Activated naive CD4-positive, alpha-beta T cell treated with anti-CD3 and anti-CD28 coated beads for 36 hours (primary cell): ENCODE measurements at places on chromosomes 7 and 10. TPM values are rescaled to one million over a fixed set of nuclear protein-coding genes. Genes with fewer than 3 reads are reported as not detected.

DNA sequence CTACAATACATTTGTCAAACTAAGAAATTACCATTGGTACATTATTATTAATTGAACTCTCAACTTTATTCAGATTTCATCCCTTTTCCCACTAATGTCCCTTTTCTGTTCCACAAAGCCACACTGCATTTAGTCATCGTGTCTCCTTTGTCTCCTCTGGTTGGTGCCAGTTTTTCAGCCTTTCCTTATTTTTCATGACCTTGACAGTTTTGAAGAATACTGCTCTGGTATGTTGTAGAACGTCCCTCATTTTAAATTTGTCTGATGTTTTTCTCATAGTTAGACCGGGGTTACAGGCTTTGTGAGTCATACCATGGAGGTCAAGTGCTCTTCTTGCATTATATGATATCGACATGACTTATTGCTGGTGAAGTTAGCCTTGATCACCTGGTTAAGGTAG is 173.3 kb upstream of the AGK start:
- no peaks in the 10 kb centered on the region for H3K36me3 ChIP-seq
- H3K27ac ChIP-seq, result no peak overlapping the region
- H3K4me3 ChIP-seq, result no peak overlapping the region
- DNase-seq, result no peak
- no peaks in the 10 kb centered on the region for H3K4me1 ChIP-seq

DNA sequence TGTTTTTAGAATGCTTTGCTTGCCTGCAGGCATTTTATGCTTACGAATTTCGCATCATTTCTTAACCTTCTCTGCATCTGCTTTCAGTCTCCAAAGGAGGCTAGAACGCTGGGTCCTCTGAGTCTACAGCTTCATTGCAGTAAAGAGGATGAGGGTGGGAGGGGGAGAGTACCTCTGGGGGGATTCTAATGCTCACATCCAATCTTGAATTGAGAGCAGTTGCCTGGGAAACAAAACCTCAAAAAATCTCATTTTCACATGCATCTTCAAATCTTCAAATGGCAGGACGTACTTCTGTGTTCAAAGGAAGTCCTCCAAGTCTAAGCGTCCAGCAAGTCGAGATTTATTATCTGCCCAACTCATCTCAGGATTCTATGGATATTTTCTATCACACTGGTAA is 100.7 kb upstream of the PRKCQ start:
- H3K27ac ChIP-seq, result no peak overlapping the region
- no peaks in the 10 kb centered on the region for H3K27me3 ChIP-seq
- H3K4me1 ChIP-seq, result peaks cover 2% of the 10 kb centered on the region
- no peaks in the 10 kb centered on the region for H3K36me3 ChIP-seq
- no peak for DNase-seq

- no peaks in the 10 kb centered on the region for H3K27me3 ChIP-seq
- H3K4me1 ChIP-seq, result peaks cover 26% of the 10 kb centered on the region
- H3K36me3 ChIP-seq, result no peaks in the 10 kb centered on the region
- H3K27ac ChIP-seq, result no peak overlapping the region
Observed at GRCh38 chr10:3485057-3485686, 299.8 kb downstream of the KLF6 start.

GRCh38 chr10:113960617-113961181 is 83.0 kb upstream of the ADRB1 start:
- H3K27ac ChIP-seq, result no peak overlapping the region
- H3K27me3 ChIP-seq, result peaks cover 7% of the 10 kb centered on the region
- H3K4me3 ChIP-seq, result no peak overlapping the region
- peaks cover 37% of the 10 kb centered on the region for H3K4me1 ChIP-seq
- no peaks in the 10 kb centered on the region for H3K36me3 ChIP-seq

DNA sequence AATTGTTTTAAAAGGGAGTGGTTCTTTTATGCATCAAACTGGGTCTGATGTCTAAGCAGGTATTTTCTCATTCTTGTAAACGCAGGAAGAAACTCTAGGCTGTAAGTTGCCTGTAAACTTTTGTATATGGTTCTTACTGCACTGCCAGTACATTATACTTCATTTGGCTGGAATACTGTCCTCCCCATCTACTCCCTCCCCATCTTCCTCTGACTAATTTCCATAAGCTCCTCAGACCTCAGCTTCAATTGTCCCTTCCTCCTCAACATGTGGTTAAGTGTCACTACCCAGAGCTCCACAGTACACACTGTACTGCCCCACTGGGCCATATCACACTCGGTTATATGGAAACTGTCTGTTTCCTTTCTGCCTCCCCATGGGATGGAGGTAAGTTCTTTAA is 161.4 kb upstream of the MDFIC start:
- no peaks in the 10 kb centered on the region for H3K36me3 ChIP-seq
- no peaks in the 10 kb centered on the region for H3K4me1 ChIP-seq
- peaks cover 23% of the 10 kb centered on the region for H3K27me3 ChIP-seq
- no peak overlapping the region for H3K27ac ChIP-seq
- DNase-seq, result no peak

DNA sequence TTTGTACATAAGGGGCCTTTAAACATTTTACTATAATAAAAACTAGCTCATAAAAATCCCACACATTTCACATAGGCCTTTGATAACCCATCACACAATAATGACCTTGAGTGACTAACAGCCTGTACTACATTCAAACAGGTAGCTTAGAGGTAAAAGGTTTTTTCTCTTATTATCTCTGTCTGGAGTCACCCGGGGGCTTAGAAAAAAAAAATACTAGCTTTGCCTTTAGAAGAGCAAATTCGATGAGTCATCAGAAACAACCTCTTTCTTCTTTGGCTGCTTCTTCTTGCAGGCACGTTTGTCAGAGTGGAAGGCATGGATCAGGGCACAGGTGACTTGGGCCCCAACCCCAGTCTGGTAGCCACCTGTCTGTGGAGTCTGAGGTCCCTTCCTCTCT is 43.4 kb upstream of the ADO start:
- H3K4me1 ChIP-seq, result peaks cover 17% of the 10 kb centered on the region
- H3K36me3 ChIP-seq, result no peaks in the 10 kb centered on the region
- H3K27ac ChIP-seq, result peak overlapping the region; percentile 9

DNA sequence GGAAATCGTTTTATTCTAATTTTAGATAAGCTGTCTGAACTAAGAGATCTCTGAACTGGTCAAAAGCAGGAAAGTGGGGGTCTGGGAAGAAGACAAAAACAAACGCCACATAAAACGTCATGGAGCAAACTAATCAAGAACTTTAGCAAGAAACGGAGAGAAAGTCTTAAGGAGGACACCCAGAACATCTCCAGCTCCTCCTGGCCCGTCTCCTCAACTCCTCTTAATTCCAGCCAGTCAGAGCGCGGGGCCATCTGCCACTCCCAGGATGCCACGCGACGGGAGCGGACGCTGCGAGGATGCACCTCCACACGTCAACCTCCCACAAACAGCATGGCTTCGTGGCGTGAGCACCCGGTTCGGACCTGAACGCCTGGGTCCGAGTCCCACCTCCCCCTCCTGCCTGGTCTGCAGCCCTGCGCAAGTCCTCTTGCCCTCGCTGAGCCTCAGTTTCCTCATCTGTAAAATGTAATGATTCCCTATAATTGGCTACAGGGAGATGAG is 598 bp downstream of the MMS19 start:
- peaks cover 21% of the 10 kb centered on the region for H3K27me3 ChIP-seq
- DNase-seq, result peak; percentile 90
- peak overlapping the region; percentile 94 for H3K27ac ChIP-seq

DNA sequence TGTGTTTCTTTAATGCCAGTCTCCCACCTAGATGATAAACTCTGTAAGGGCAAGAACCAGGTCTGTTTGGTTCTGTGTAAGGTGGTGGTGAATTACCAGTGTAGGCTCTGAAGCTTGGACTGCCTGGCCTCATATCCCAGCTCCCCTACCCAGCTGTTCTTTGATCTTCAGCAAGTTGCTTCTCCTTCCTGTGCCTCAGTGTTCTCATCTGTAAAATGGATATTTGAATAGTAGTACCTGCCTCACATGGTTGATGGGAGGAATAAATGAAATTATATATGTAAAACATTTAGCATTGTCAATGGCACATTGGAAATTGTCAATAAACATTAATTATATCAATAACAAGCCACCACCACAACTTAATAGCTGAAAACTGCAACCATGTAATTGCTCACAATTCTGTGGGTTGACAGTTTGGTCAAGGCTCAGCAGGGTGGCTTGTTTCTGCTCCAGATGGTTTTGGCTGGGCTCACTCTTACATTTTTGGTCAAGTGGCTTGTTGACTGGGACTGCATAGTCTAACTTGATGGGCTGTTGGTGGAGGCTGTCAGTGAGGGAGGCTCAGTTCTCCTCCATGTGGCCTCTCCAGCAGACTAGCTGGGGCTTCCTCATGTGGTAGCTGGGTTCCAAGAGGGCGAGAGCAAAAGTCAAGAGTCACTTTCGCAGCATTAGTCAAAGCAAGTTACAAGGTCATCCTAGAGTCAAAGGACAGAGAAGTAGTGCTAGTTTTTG is 84.5 kb upstream of the DUSP5 start:
- DNase-seq, result peak; percentile 46
- no peaks in the 10 kb centered on the region for H3K27me3 ChIP-seq
- no peaks in the 10 kb centered on the region for H3K36me3 ChIP-seq
- peaks cover 71% of the 10 kb centered on the region for H3K4me1 ChIP-seq
- no peak overlapping the region for H3K4me3 ChIP-seq
- H3K27ac ChIP-seq, result peak overlapping the region; percentile 84

GJD4 gene
- total RNA-seq, result not detected

DNA sequence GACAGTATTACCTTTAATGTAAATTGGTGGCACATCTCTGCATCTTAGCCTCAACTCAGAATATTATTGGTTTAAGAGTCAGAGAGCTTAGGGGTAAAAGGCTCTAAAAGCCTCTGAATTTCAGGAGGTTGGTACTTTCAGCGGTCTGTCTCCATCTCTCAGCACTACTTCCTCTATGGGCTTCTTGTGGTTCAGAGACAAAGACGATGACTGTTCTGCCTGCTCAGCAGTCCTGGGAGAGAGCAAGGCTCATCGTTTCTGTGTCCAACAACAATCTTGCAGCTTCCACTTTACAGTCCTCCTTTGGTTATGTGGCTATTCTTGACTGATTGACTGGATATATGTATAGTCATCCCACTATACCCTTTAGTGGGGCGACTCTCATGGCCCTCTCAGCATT is 394.7 kb downstream of the AUTS2 start:
- H3K4me1 ChIP-seq, result no peaks in the 10 kb centered on the region
- no peak overlapping the region for H3K4me3 ChIP-seq
- H3K27ac ChIP-seq, result no peak overlapping the region
- no peaks in the 10 kb centered on the region for H3K27me3 ChIP-seq
- DNase-seq, result peak; percentile 4
- no peaks in the 10 kb centered on the region for H3K36me3 ChIP-seq

STK32C gene
- 16.6 TPM for total RNA-seq

- no peaks in the 10 kb centered on the region for H3K4me1 ChIP-seq
- H3K36me3 ChIP-seq, result no peaks in the 10 kb centered on the region
- no peak for DNase-seq
- no peaks in the 10 kb centered on the region for H3K27me3 ChIP-seq
- H3K27ac ChIP-seq, result no peak overlapping the region
Observed at GRCh38 chr7:51965454-51965853, 648.8 kb upstream of the COBL start.

- H3K36me3 ChIP-seq, result peaks cover 49% of the 10 kb centered on the region
- H3K4me1 ChIP-seq, result peaks cover 12% of the 10 kb centered on the region
- DNase-seq, result no peak
- H3K27ac ChIP-seq, result no peak overlapping the region
Observed at GRCh38 chr7:127890726-127891125, 140.5 kb downstream of the LRRC4 start.

DNA sequence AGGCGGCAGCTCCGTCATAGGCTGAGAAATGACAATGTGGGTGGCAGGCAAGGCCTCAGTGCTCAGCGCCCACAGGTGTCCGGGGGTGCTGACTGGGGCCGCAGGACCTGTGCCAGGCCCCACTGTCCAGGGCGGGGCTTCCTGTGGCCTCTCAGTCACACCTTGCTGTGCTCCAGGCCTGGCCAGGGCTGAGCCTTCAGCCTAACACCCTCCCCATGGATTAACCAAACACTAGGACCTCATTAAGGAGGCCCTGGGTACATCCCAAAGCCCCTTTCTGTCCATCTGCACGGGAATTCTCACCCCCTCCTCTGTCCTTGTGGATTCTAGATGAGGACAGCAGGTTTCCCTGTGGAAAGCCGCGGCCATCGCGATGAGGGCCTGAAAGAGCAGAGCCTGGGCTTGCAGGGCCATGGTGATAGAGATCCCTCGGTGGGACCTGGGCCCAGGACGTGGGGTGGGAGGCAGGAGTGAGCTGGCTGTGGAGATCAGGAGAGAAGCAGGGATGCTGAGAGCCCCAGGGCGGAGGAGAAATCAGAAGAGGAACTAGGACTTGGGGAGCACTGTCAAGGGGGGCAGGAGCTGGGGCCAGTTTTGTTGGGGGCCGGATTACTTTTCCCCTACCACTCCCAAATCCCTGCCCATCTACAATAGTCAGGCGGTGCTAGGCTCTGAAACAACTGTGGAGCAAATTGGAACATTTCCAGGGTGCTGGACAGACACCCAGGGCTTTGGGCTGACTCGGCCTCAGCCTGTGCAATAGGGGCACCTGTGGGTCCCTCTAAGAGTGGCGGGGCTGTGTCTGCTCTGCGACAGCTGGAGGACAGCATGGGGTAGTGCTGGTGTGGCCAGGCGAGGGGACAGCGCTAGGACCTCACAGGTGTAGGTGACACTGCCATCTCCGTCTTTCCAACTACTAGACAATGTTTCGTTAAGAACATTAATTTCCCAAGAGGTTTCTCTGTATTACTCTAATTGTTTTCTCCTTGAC is 23.3 kb upstream of the MNX1 start:
- H3K27ac ChIP-seq, result no peak overlapping the region
- DNase-seq, result no peak
- H3K4me3 ChIP-seq, result no peak overlapping the region

MMP21 gene
- total RNA-seq, result not detected

PON1 gene
- total RNA-seq, result not detected

MGMT gene
- 24.6 TPM for total RNA-seq

DNA sequence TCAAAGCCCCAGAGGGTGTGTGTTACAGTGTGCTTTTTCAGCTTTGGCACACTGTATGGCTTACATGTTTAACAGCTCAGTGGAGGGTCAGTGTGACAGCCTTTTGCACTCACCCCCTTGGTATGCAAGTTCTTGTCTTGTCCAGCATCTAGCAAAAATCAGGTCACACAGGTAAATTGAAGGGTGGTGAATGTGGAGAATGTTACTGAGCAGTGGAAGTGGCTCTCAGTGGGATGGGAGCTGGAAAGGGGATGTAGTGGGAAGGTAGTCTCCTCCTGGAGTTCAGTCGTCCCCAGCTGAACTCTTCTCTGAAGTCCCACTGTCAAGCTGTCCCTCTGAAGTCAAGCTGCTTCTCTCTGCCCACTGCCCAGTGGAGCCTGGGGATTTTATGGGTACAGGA is 21.0 kb upstream of the C10orf90 start:
- H3K4me3 ChIP-seq, result no peak overlapping the region
- H3K36me3 ChIP-seq, result no peaks in the 10 kb centered on the region
- H3K27ac ChIP-seq, result no peak overlapping the region
- H3K4me1 ChIP-seq, result no peaks in the 10 kb centered on the region
- no peaks in the 10 kb centered on the region for H3K27me3 ChIP-seq
- DNase-seq, result no peak

CLCN1 gene
- total RNA-seq, result not detected

GRCh38 chr7:30225863-30226613 is 58.4 kb upstream of the ZNRF2 start:
- no peak overlapping the region for H3K4me3 ChIP-seq
- H3K4me1 ChIP-seq, result peaks cover 4% of the 10 kb centered on the region
- peak; percentile 7 for DNase-seq
- no peaks in the 10 kb centered on the region for H3K36me3 ChIP-seq
- H3K27ac ChIP-seq, result no peak overlapping the region

SPDYE18 gene
- not detected for total RNA-seq
